ENCODE measurements at places on chromosomes 7 and 10.
A peak's percentile ranks its signal among the peaks of the same experiment; 100 is the strongest.

- no peak for DNase-seq
Observed at GRCh38 chr7:134067164-134067563, 60.0 kb upstream of the LRGUK start.

DNA sequence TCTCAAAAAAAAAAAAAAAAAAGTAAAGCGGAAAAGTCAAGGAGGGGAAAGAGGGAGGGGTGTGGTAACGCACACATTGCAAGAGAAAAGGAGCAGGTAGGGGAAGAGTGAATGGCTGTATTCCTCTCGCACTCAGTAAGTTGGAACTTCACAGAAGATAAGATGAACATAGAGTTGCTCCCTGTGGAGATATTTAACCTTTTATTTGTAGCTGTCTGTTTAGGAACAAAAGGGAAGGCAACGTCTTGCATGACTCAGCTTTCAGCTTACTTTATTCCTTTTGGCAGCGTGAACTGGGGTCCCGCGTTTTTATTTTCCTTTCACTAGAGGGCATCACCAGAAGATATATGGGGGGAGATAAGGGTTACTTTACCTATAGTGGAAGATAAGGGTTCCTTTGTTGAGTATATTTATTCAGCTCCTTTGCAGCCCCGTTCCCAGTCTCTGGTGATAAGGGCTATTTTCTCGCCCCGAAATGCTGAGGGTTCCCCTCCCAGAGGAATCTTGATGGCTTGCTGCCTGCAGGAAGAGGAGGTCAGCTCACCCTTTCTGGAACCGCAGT, 78.5 kb downstream of the APBB1IP start:
- DNase-seq, result no peak

DNA sequence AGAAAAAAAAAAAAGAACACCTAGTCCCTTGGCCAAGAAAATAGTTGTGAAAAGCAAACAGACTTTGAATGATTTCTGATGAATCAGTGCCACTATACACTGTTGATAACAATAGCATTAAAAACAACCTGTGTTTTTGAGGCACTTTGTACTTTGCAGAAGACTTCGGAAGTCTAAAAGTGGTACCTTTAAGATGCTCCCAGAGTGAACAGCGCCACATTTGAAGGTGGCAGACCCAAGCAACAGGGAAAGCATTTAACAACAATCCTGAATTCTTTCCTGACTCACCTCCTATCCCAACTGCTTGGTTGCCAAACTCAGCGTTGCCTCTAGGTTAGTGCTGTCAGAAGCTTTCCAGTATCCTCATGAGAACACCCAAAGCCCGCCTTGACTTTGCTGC, 102.5 kb upstream of the CCDC6 start:
- no peak for DNase-seq

- no peak for DNase-seq
Observed at GRCh38 chr7:25187932-25188331, 40.4 kb downstream of the NPVF start.

- peak; percentile 48 for DNase-seq
Observed at GRCh38 chr10:95133016-95133752, 60.9 kb upstream of the ACSM6 start.

GRCh38 chr10:32415361-32415760, 30.6 kb upstream of the CCDC7 start:
- DNase-seq, result no peak
